CD4-positive, alpha-beta T cell treated with Interleukin-2 at 100 ng/mL for 4 hours (primary cell): ENCODE measurements at places on chromosomes 4 and X.

GRCh38 chrX:126124721-126125120 is 41.4 kb downstream of the DCAF12L2 start:
- no peak for DNase-seq

DNA sequence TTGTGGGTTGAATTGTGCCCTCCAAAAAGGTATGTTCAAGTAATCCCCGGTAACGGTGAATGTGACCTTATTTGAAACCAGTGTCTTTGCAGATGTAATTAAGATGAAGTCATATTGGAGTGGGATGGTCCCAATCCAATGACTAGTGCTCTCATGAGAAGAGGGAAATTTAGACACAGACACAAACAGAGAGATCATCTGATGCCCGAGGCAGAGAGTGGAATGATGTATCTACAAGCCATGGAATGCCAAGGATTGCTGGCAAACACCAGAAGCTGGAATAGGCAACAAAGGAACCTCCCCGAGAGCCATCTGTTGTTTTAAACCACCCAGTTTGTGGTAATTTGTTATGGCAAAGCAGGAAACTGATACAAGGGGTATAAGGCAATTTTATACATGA is 35.1 kb downstream of the RPS6KA3 start:
- DNase-seq, result no peak

- no peak for DNase-seq
Observed at GRCh38 chr4:184387351-184387750, 87.0 kb downstream of the IRF2 start.

GRCh38 chr4:105946771-105947170 is 51.5 kb downstream of the NPNT start:
- DNase-seq, result no peak

- peak; percentile 1 for DNase-seq
Observed at GRCh38 chrX:14030174-14030530, 460 bp upstream of the GEMIN8 start.

DNA sequence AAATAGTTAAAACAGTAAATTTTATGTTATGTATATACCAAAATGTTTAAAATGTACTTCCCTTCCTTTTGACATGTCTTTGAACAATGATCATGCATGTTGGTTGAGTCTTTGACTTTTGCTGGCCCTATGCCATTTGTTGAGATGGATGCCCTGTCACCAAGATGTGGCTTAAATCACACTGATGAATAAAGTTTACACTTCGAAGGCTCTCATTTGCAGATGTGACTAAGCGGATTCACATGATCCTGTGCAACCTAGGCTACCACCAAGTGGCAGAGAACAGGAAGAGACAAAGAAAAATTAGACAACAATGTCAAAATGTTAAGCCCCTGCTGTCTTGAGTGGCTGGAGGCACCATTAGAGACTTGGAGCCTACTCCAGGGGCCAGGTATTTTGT is 139.9 kb downstream of the RAB28 start:
- DNase-seq, result no peak

DNA sequence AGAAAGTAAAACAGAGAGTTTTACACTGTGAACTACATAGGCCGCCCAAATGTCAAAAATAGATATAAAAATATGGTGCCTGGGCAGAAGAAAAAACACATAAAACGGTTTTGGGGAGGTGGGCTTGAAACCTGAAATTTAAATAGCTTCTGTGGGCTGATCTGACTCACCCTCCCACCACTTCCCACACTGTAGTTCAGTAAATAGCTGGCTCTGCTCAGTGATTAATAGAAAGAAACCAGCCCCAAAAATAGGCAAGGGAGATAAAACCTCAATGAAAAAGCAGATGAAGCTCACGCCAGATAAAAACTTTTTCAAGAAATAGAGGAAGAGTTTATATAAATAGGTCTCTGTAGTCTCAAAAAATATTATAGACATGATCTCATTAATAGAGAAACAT is 13.2 kb upstream of the COX7B2 start:
- DNase-seq, result no peak

- DNase-seq, result no peak
Observed at GRCh38 chr4:124459941-124460310, 252.6 kb downstream of the ANKRD50 start.

- DNase-seq, result peak; percentile 60
Observed at GRCh38 chr4:148445071-148445859, 3.1 kb upstream of the NR3C2 start.

GRCh38 chr4:82376109-82376508 is 2.3 kb upstream of the HNRNPD start:
- DNase-seq, result no peak
